ENCODE measurements at places on chromosomes 6 and 20. TPM values are rescaled to one million over a fixed set of nuclear protein-coding genes. Genes with fewer than 3 reads are reported as not detected.

RREB1 gene
- 10.5 TPM for total RNA-seq

KIF16B gene
- 1.2 TPM for total RNA-seq

DEFB126 gene
- not detected for total RNA-seq

BCAS1 gene
- 0.07 TPM for total RNA-seq

UNC5CL gene
- total RNA-seq: 0.37 TPM

GRCh38 chr20:63672666-63673065 is 14.6 kb downstream of the RTEL1 start:
- DNase-seq: no peak

DNA sequence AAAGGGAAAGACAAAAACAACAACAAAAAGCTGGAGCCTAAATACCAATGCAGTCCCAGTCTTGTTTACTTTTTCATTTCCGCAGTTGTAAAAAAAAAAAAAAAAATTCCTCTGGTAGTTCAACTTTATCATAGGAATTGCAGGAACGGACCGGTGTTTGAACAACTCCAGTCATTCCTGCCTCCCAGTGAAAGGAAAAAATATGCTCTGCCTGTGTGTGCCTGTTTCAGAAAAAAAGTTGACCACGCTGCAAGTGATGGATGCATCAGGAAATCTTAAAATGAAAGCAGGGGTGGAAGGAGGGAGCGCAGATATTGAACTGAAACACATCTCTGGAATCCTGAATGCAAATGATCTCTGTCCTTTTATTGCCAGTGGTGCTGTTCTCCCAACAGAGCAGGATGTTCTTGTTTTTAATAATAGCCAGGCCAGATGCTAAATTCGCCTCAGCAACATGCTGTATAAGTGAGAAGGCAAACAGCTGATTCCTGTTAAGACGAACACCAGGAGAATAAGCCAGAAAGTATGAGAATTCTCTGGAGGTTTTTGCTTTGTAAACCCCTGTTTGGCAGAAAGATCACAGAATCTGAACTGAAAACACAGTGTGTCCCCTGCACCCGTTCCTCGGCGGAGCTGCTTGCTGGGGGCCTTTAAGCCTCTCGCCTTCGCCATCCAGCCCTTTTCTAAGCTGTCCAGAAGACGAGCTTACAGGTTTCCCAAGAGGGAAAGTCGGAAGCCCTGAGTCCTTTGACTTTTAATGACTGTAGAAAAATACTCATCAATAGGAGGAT is 178.4 kb upstream of the SUPT3H start:
- no peak for DNase-seq

DNA sequence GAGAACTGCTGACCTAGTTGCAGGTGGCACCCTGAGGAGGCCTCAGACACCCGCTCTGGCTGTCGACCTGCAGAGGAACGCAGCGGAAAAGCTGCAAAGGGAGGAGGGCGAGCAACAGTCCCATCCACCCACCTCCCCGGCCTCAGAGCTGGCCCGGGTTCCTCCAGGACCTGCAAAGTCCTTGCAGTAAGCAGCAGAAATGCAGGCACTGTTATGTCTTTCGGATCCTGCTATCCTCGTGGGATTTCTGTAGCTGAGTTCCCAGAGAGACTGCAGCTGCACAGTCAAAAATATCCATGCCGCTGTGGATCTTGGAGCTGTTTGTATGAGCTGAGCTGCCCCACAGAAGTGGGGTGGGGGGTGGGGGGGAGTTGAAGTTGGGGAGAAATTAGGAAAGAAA is 251.3 kb downstream of the ANKRD60 start:
- no peak for DNase-seq

DNA sequence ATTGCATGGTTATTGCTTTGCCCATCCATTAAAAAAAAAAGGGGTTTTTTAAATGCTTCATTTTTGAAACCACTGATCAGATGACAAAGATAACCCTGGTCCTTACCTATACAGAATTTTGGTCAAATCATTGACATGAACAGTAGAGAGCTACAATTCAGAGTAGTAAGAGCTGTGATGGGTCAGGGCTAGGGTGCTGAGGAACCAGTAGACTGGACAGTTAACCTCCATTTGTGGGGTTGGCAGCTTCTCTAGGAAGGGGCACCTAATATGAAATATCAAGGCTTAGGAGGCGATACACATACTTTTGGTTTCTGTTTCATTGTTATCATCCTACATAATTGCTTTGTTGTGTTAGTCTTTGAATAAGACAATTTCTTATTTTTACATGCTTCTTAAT is 55.1 kb downstream of the ORC3 start:
- DNase-seq: no peak

DNA sequence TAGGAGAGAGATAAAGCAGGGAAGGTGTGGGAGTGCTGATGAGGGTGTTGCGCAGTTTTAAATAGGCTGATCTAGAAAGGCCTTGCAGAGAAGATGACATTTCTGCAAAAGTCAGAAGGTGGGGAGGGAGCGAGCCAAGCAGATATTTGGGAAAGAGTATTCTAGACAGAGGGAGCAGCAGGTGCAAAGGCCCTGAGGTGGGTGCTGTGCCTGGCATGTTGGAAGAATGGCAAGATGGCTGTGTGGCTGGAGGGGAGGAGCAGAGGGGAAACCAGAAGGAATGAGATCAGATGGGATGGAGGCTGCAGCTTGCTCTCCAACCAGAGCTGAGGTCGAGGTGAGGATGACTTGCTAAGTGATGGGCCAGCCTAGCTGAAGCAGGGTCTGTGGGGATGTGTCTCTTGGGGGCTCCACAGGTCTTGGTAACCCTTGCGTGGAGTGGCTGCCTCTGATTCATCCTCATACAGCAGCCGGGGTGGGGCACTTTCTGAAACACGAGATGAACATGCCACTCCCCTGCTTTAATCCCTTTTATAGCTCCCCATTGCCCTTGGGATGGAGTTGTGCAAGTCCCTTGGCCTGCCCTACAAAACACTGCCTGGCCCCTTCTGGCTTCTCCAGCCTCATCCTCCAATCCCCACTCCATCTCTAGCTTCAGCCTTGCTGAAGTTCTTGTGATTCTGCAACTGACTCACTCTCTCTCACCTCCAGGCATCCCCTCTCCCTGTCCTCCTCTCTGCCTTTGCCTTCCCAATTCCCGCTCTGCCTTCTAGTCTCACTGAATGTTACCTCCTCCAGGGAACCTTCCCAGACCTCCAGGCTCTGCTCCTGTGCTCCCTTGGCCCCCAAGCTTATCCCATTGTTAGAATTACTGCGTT is 94.1 kb downstream of the CDH22 start:
- DNase-seq: no peak

DNA sequence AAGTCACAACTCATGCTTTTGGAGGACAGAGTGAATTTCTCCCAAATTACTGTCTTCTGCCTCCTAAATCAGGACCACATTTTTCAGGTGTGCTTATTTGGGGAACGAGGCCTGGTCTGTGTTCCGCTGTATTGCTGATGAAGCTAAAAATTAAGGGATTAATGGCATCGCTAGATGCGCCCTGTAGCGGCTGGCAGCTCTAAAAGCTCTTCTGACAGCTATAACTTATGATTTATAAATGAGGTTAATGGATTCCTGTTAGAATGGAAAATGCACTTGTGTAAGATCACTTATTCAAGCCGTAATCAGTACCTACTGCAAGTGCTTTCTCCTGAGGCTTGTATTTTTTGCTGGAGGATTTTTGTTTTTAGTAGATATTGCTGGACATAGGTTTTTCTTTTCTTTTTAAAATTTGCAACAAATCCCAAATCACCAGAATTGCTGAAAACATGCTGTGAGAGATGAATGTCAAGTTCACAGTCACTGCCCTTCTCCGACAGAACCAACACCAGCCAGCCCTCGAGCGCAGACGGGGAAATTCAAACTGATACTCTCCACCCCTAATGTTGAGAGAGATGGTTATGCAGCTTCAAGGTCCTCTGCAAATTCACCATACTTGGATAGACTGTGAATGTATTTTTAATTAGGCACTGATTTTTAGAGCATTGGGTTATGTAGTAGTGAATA is 49.1 kb downstream of the AKAP12 start:
- DNase-seq: no peak

DNA sequence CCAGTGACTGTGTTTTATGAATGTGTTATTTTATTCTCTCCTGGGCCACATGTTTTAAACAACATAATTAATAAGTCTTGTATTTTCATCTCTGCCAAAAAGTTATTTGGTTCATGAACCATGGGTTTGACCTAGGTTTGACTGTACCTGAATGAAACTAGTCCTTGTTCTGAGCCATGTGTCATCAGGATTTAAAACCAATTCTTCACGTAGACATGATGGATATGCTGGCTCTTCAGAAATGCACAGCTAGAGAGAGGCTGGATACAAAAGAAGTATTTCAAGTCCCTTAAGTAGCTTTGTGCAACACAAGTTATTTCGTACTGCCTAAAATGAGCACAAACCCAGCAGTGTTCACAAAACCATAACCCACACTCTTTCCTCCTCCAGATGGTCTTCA is 116.1 kb downstream of the IBTK start:
- DNase-seq: no peak

DNA sequence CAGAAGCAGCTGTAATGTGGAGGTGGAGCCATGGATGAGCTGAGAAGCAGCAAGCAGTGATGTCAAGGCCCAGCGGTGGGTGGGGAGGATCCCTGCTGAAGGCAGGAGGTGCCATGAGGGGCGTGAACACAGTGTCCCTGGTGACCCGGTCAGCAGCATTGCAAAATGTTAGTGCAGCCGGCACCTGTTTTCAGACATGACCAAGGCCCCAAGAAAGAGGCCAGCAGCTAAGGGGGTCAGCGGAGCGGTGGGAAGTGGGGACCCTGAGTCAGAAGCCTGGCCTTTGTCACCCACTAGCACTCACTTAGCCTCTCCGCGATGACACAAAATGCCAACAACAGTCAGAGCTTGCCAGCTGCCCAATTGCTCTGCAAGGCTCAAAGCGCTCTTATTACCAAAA is 51.9 kb downstream of the TMEM242 start:
- no peak for DNase-seq

- DNase-seq: peak; percentile 11
These were observed 212.1 kb upstream of the PHACTR1 start for GRCh38 chr6:12504325-12504966.

GRCh38 chr6:97812940-97813339 is 529.9 kb upstream of the MMS22L start:
- no peak for DNase-seq

Data from HT1080 (cell line).